CD4-positive, alpha-beta T cell treated with Interferon gamma for 1 hour (primary cell): ENCODE measurements at places on chromosomes 3 and 15.

DNA sequence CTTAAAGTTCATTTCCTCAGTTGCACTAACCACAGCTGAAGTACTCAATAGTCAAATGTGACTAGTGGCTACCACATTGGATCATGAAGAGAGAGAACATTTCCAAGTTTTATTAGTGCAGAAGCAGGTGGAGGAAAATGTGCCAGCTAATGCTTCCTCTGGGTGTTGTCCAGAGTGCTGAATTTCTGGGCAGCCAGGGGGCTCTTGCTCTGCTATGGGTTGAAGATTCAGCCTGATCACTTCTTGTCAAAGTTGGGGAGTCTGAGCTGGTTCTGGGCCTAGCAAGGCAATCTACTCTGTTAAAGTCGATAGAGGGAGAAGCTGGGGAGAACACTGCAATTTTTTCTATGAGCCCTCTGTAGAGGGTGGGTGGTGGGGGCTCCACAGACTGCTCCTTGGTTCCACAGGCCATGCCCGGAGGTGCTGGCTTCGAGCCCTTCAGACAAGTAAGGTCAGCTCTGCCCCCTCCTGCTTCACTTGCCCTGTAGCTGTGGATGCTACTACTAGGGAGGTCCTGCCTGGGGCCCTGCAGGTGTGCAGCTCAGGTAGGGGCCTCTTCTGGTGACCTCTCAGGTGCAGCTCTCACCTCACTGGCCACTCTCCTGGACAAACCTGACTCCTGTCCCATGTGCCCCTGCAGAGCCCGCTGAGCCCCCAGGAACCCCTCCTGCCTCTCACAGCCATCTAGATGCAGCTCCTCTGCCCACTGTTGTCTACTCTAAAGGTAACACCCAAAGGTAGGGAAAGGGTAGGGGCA is 8.2 kb downstream of the ALG3 start:
- no peak for DNase-seq

GRCh38 chr3:25151903-25152295 is 276.2 kb upstream of the RARB start:
- no peak for DNase-seq

DNA sequence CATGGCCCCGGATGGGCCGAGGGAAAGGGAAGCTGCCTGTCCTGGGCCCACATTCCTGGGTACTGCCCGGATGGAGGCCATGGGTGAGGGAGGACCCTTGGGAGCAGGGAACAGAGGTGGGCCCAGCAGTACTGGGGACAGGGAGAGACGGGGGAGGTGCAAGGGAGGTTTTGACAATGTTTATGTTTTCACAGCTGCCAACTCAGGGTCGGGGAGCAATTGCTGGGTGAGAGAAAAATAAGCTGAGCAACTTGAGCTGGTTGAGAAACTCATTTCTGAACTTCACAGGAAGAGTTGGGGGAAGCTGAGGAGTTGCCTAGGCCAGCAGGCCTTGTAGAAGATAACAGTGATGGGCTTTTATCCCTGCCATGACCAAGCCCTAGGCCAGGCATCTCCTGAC is 11.1 kb upstream of the TSPAN3 start:
- DNase-seq = no peak

GRCh38 chr3:50454481-50455070 is 48.9 kb downstream of the CACNA2D2 start:
- DNase-seq = no peak

DNA sequence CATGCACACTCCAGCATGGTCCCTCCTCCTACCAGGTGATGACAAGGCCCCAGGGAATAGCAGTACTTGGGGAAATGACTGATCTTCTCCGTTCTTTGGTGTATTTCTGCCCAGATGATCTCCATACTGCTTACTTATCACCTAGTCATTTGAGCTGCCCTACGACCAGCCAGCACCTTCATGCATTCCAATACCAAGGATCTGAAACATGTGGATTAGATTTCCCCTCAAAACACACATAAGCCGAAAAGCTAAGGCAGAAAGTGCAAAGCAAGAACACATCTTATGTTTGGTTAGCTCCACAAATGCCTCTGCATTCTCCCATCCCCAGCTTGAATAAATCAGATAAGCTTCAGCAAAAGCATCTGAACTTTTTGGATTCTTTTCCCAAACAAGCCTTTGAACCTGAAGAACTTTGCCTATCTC is 64.8 kb upstream of the BCL6 start:
- no peak for DNase-seq

GRCh38 chr3:160278210-160278609 is 53.0 kb downstream of the C3orf80 start:
- no peak for DNase-seq

- no peak for DNase-seq
Observed at GRCh38 chr3:184603151-184604030, 41.8 kb downstream of the EPHB3 start.

GRCh38 chr3:120057626-120058025 is 36.6 kb downstream of the GSK3B start:
- DNase-seq = no peak

GRCh38 chr3:50557915-50558314 is 9.6 kb downstream of the C3orf18 start:
- DNase-seq = no peak

DNA sequence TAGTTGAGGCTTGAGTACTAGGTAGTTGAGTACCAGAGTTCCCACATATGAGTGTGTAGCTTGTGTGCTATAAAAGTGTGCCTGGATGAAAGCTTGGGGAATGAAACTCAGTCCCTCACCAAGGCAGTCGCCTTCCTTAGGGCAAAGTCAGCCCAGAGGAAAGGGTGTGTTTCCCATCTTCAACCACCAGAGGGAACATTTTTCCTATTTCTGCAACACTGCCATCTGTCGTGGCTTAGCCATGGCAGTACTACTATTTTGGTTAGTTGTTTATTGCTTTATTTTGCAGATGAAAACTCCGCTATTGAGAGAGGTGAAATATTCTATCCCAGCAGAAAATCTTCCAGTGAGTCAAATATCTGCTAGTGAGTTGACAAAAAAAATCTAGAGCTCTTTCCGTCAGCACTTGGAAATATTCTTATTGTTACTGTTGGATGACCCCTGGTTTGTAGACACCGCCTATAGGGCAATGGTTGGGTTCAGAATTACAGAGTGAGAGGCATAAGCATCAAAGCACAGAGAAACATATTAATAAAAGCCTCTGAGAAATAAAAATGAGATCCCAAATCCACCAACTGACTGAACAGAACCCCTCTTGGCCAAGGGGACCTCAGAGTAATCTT is 239.9 kb downstream of the CPNE4 start:
- DNase-seq = no peak

DNA sequence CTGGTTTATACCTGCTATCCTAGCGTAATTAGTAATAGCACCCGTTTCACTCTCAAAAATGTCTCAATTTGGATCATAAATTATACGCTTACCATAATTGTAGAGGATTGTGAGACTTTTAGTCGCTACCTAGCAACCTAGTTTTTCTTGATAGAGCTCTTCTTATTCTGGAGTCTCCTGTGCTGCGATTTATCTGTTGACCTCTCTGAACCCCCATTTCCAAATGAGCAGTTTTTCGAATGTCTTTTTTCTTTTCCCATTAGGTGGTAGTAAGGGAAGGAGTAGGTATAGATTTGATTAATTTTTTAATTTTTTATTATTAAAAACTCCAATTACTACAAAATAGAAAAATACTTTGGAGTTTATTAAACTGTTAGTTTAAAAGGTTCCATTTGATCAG is 10.6 kb downstream of the SETD5 start:
- DNase-seq = no peak

DNA sequence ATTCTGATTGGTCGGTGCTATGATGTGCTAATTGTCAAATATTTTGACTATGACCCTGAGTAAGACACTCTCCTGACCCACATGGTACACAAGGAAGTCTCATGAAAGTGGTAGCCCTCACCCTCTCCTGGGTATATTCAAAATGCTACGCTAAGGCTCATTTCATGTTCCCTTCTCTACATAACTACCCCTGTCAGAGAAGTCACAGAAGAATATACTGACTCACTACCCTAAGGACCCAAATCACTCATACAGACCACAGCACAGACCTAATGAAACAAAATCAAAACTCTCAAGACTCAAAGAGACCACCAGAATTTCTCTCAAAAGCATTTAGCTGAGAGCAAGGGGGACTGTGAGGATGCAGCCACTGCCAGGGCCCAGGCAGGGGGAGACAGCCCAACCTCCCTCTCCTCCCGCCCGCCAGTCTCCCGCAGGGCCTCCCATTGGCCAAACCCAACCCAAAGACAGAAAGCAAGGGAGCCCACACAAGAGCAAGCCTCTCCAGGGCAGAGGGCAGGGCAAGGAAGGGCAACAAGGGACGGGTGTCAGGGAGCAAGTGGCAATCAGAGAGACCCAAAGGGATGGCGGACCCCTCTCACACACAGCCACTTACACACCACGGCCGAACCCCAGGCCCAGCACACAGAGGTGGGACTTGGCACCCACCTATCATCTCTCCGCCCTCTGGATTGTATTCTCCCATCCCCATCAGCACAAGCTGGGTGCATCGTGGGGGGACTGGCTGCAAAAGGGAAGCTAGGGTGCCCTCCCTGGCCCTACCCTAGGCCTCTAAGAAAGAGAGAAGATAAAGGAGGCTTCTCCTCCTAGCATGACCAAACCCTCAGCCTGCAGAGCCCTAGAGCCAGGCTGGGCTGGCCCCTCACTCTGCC is 41.6 kb downstream of the MEGF11 start:
- DNase-seq = no peak

DNA sequence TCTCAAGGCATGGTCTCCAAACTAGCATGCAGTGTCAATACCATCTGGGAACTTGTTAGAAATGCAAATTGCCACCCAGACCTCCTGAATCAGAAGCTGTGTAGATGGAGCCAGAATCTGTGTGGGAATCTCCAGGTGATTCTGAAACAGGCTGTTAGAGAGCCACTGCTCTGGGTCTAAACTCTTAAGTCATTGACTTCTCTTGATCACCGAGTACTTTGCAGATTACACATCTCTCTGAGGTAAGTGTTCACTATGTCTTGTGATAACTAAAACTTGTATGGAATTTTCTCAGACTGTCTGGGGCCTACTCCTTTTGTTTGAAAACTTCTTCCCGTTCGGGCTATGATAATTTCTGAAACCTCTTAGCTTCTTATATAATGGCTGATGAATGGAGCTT is 315.6 kb downstream of the EDEM1 start:
- DNase-seq = no peak

GRCh38 chr3:160475884-160476283 is 26.3 kb upstream of the TRIM59 start:
- no peak for DNase-seq

GRCh38 chr3:8627201-8627940 is 17.2 kb downstream of the SSUH2 start:
- DNase-seq = no peak

DNA sequence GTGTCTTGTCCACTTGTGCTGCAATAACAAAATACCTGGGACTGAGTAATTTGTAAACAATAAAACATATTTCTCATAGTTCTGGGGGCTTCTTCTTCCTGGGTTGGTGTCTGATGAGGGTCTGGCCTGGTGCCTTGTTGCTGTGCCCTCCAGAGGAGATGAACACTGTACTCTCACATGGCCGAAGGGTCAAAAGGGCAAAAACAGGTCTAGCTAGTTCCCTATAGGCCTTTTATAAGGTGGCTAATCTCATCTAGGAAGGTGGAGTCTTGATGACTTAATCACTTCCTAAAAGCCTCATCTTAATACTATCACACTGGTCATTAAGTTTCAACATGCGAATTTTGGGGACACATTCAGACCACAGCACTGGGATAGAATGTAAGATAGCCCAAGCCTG is 228.4 kb downstream of the TLE3 start:
- no peak for DNase-seq

DNA sequence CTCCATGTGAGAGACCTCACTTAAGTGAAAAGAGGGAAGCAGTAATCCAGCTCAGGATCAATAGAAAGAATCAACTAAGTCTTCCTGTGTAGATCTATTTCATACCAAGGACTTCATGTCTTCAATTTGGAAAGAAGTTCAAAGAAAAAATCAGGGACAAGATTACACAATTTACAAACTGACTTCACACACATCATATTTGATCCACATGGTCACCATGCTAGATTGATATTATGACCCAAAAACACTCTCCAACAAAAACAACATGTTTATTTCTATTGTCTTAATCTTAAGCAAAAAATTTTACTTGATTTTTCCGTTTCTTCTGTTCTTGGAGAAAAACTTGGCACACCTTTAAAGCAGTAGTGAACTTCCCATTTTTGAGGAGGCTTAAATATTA is 76.3 kb downstream of the THBS1 start:
- DNase-seq = no peak

DNA sequence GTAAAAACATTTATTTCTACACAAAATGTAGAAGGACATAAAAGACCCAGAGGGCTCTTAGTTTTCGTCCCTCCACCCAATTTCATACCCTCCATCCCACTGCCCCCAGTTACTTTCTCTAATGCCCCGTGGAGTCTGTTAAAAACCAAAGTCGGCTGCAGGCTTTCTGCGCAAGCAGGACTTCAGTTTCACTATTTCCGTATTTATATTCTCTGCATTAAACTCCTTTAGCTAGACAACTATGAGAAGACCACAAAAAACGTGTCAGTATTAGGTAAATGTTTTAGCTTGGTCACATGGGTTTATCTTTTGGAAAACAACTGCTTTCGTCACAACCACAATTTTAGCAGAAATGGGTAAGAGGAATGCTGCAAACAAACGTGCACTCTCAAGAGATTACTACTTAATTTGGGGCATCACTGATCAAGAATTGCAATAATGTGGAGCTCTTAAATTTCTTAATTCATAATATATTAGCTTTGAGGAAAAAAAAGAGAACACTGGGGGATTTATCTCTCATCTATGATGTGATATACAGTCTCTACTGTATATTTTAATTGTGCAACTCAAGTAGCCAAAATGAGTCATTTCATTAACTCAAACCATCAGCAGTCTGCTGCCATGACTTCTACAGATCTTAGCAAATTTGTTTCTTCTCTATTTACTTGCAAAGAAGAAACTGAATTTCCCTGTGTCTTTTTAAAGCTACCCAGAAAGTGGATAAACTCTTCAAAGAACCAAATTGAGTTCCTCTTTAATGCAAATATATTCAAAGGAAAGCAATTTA is 740 bp upstream of the NSMCE3 start:
- no peak for DNase-seq
